ENCODE measurements at places on chromosomes 11 and 22.

GRCh38 chr11:62088331-62088933, 35.4 kb upstream of the INCENP start:
- DNase-seq = no peak

DNA sequence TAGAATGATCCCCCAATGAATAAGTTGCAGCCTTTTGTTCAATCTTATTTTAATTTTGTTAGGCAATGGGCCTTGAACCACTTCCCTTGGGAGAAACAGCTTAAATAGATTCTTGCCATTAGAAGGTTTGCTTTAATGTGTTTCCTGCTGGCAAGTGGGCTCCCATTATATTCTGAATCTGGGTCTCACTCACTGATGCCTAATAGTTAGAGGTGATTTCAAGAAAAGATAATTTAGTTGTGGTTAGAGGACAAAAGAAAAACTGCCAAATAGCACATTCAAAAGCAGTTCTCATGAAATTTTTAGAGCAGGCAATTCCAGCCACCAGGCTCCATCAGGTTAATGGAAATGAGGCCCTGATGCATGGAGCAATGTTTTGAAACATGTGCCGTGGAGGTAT, 362.6 kb upstream of the CHORDC1 start:
- no peak for DNase-seq

DNA sequence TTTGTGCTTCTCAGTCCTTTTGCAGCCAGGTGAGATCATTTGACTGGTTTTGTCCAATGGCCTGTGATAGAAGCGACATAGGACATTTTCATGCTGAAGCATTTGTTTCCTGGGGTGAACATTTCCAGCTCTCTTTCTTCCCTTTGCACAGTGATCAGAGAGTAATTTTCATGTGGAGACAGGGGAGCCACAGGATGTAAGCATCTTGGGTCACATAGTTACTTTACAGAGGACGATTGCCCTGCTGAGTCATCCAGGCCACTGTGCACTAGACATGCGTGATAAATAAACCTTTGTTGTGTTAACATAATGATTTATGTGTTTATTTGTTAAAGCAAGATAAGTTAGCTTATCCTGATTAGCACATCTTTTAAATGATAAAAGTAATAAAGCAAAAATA, 263.5 kb upstream of the CCDC179 start:
- no peak for DNase-seq

- no peak for DNase-seq
Observed at GRCh38 chr22:32687801-32688200, 113.7 kb upstream of the TIMP3 start.

GRCh38 chr11:133659538-133660201, 127.4 kb upstream of the OPCML start:
- no peak for DNase-seq

DNA sequence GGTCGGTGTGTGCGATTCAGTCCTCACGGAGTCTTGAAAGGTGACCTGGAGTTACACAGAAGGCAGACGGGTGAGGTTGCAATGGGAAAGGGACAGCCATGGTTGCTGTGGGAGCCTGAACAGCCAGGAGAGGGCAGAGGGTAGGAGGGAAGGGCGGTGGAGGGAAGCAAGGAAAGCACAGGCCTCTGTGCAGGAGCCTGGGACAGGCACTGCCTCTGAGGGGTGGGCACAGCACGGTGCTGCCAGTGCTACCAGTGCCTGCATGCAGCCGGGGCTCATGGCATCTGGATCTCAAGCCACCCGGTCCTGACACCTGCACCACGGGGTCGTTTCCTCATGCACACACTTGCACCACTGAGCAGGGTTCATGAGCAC, 401.0 kb downstream of the TBC1D22A start:
- DNase-seq = no peak

- no peak for DNase-seq
Observed at GRCh38 chr11:44467931-44468330, 97.5 kb upstream of the CD82 start.

GRCh38 chr11:35318977-35319925, 100.1 kb downstream of the SLC1A2 start:
- DNase-seq = no peak

GRCh38 chr22:43077121-43077877, 11.9 kb downstream of the TTLL1 start:
- no peak for DNase-seq

DNA sequence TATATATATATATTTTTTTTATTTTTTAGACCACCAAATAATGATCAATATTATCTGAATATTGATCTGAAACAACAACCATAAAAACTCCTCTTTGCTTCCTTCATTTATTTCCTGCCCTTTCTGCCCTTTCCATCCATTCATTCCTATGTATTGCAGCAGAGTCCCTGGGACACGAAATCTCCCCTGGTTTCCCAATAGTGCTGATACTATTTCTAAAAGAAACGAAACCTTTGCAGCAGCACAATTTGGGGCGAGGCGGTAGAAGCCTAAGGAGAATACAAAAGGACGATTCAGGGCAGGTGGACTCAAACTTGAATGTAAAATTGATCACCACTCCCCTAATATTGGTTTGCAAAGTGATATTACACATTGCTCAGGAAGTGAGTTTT, 16.9 kb upstream of the AMOTL1 start:
- DNase-seq = no peak

- no peak for DNase-seq
Observed at GRCh38 chr11:74171997-74172396, 908 bp downstream of the PPME1 start.

GRCh38 chr11:6855971-6856541, 6.8 kb upstream of the OR10A2 start:
- no peak for DNase-seq

GRCh38 chr11:95923439-95923727, 524 bp downstream of the MTMR2 start:
- no peak for DNase-seq

GRCh38 chr22:34776817-34777216, 289.1 kb upstream of the ISX start:
- no peak for DNase-seq

GRCh38 chr11:67286621-67287333, 2.3 kb upstream of the ANKRD13D start:
- peak; percentile 60 for DNase-seq

DNA sequence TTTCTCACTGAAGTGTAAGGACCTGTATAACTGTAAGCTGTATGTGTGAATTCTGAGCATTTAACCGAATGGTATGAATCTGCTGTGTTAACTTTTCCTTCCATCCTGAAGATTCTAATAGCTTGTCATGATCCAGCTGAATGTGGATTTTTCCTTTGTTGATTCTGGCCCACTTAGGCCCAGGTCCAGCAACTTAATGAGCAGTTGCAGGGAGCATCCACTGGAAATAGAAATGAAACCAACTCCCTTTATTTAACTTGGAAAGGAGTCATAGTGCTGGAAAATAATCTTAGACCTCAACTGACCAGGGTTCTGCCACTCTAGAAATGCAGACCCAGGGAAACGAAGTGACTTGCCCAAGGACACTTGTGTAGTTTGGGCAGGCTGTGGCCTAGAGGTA, 142.3 kb upstream of the MTNR1B start:
- no peak for DNase-seq
